ENCODE measurements at places on chromosomes 1 and 21. TPM values are rescaled to one million over a fixed set of nuclear protein-coding genes. Genes with fewer than 3 reads are reported as not detected.
A peak's percentile ranks its signal among the peaks of the same experiment; 100 is the strongest.

DNA sequence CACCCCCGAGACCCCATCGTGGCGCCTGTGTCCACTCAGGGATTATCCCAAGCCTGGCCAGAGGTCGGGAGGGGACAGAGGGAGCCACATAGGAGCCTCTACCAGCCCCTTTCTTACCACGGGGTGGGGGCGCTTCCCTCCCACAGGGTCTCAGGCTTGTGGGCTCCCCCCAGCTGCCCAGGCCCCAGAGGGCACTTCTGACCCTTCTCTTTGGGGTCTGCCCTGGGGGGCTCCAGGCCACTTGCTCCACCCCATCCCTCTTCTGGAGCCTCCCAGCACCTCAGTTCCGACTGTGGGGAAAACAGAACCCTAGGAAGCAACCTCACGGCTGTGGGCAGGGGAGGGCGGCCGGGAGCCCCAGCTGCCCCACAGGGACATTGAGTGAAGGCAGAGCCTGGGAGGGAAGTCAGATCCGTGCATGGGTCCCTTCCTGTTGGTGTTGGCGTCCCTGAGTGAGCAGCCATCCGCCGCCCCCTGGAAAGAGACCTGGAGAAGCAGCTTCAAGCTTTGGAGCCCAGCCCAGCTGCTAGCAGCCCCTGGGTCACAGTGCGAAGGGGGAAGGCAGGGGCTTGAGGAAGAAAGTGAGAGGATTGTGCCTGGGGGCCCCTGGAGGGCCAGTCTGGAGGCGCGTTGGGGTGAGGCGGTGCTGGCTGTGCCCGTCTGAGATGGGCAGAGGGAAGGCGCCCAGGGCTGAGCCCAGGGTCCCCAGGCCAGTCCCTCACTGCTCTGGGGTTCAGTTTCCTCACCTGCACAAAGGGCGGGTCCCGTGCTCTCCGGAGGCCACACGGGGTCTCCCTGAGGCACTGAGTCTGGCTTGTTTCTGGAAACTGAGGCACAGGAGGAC, 22.1 kb downstream of the RRP1 start:
- no peak for DNase-seq

DNA sequence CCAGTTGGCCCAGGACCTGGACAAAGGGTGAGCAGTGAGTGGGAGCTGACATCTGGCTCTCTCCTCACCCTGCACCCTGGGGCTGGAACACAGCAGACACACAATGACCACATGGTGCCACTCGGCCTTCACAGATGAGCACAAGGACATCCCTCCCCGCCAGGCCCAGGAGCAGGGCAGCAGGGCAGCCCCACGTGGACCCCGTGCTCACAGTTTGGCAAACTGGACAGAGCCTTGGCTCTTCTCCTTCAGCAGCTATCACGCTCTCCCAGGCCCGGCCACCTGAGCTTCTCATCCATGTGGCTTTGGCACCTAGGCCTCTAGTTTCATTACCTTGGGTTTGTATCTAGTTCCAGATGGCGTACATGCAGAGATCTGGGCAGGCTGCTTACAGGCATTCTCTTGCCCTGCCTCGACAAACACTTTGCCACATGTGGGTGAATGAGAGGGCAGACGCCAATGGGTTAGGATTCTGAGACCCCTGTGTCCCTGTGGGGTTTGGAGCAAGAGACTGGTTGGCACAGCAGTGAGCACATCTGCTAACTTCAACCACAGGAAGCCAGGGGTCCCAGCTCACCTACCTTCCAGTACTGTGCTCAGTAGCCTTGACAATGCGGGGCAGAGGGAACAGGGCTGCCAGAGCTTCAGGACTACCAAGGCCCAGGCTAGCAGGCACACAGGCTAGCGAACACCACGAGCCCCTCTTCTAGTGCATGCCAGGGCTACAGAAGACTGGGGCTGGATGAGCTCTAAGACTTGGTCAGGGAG, 3.4 kb upstream of the PTPRF start:
- DNase-seq: no peak

DNA sequence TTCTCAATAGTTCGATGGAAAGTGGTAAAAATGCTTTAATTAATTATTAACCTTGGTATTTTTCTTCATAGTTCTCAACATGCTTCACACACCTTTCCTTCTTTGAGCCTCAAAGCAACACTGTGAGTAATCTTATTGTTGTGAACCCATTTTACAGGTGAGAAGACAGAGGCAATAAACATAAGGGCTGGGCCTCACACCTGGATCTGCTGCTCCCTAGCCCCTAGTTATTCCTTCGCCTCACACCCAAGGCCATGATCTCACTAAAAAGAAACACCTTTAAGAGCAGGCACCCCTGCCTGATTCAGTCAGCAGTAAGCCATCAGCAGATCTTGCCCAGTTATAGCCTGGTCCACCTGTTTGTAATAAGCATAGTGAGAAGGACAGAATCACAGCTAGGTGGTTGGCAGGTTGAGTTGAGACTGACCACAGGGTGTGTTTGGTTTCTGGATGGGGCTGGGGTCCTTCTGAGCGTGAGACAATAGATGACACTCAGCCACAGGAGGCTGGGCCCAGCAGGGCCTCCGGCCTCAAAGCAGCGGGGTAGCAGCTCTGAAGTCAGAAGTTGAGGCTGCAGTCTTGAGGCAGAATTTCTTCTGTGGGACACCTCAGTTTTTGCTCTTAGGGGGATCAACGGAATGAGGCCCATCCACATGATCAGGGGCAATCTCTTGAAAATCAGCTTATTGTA, 203.9 kb downstream of the RHOU start:
- DNase-seq: no peak

GRCh38 chr21:32087447-32087846, 191.4 kb downstream of the MIS18A start:
- no peak for DNase-seq

- no peak for DNase-seq
Observed at GRCh38 chr1:32957017-32957416, 7.6 kb downstream of the RNF19B start.

The NGF gene
- 27.1 TPM for total RNA-seq

GRCh38 chr1:29563092-29563491, 326.8 kb downstream of the PTPRU start:
- DNase-seq: no peak

DNA sequence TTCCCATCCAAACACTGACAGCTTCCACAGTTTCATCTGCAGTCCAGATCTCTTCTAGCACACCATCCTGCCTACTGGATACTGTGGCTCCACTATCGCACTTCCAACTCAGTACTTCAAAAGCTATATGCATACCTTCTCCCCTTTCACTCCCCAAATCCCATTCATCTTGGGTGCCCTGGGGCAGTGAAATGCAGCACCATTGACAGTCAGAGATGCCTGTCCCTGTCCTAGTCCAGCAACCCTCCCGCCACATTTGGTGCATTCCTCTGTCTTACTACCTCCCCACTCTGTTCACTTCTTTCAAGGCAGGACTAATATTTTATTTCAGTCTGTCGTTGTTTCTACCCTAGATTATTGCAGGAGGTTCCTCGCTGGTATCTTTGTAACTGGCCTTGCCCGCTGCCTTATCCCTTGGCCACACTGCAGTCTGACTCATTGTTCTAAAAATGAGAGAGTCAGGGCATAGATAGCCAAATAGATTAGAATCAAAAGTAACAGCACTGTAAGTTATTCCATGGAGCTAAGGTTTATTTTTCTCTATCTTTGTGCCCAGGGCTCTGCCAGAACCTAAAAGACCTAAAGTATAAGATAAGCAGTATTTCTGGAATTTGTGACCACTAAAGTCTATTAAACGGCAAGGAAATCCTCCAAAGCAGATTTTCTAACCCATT, 96.7 kb downstream of the ESRRG start:
- peak; percentile 6 for DNase-seq

DNA sequence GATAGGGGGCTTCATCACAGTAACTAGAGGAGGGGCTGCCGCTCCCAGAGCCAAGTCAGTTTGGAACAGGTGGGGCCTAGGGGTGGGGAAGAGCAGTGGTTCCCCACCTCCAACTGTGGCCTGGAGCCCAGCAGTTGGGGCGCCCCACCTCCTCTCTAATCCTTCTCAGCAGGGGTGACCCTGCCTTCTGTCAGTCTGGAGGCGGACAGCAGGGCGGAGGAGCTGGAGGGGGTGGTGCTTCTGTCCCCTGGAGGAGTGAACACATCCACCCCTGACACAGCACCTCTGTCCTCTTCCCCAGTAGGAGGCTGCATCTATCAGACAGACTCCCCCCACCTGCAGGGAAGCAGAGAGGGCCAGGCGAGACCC, 73.8 kb downstream of the MRPL37 start:
- peak; percentile 59 for DNase-seq

The GJC2 gene
- total RNA-seq: 0.54 TPM

The PIGV gene
- 31.0 TPM for total RNA-seq

GRCh38 chr1:245026247-245026646, 128.5 kb upstream of the KIF26B start:
- no peak for DNase-seq

- no peak for DNase-seq
Observed at GRCh38 chr1:60149251-60149650, 75.7 kb upstream of the C1orf87 start.

GRCh38 chr1:112396653-112397471, 848 bp downstream of the CTTNBP2NL start:
- peak; percentile 49 for DNase-seq

- peak; percentile 17 for DNase-seq
Observed at GRCh38 chr1:1832166-1832565, 53.9 kb upstream of the NADK start.

The SLC27A3 gene
- total RNA-seq: 11.4 TPM

GRCh38 chr21:29232530-29233255, 66.0 kb upstream of the BACH1 start:
- DNase-seq: peak; percentile 85

GRCh38 chr1:26827106-26827604, 667 bp downstream of the ZDHHC18 start:
- no peak for DNase-seq

The KRTAP19-8 gene
- total RNA-seq: not detected

DNA sequence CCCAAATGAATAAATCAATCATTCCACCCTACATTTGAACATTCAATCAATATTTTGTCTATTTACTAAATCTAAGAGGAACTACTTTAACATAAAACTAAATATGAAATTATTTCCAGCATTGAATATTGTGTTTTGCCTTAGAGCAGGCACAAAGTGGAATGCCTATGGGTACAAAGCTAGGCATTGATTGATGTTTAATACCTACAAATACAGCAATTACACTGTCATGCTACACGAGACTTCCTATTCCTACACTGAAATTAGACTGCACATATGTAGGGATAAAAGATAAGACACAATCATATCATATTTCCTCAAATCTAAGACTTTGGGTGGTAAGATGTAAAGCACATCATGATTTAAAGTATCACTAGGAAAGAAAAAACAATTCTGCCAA, 12.9 kb upstream of the ERG start:
- DNase-seq: no peak

DNA sequence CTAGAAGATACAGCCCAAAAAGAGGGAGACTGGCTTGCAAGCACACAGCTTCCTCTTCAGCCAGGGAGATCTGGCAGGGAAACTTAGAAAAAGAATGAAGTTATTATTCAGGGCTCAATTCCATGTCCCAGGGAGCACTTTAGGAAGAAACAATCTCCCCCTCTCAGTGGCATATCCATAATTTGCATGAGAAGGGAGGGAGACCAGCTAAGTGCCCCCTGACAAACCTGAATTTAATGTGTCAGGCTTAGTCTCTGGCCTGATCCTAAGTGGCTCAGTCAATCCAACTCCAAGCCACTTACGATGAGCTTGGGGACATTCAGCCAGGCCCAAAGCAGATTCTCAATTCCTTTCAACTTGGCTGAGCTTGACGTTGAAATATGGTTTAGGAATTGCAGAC, 17.7 kb upstream of the KCND3 start:
- no peak for DNase-seq

The CDK18 gene
- total RNA-seq: not detected

DNA sequence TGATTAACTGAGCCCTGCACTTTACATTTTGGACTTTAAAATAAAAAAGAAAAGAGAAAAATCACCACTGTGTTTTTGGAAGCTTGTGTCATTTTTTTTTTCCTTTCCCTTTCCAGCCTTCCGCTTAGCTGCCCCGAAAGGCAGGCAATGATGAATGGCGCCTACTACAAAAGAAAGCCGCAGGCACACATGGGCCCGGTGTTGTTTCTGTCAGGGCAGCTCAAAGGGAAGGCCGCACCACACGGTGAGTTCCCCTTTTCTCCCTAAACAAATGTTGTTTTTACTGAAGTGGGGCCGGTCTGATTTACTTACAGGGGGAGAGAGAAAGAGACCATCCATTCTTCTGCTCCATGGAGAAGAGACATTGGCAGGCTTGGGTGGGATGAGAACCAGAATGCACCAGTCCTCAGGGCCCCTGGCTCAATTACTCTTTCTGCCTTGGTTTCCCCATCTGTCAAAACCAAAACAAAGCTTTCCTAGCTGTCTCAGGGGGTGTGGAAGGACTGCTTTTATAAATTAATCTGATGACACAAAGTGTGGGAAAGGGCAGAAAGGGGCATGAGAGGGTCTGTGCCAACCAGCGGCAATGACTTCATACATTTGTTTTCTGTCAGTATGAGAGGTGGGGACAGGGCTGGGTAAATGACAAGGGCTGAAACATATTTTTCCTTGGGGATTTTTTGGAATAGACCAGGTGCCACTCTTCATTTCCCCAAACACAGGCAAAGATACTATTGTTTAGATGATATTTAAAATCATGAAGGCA, 91.4 kb upstream of the PLXNA2 start:
- DNase-seq: no peak

GRCh38 chr1:221813887-221814286, 72.0 kb upstream of the DUSP10 start:
- no peak for DNase-seq

DNA sequence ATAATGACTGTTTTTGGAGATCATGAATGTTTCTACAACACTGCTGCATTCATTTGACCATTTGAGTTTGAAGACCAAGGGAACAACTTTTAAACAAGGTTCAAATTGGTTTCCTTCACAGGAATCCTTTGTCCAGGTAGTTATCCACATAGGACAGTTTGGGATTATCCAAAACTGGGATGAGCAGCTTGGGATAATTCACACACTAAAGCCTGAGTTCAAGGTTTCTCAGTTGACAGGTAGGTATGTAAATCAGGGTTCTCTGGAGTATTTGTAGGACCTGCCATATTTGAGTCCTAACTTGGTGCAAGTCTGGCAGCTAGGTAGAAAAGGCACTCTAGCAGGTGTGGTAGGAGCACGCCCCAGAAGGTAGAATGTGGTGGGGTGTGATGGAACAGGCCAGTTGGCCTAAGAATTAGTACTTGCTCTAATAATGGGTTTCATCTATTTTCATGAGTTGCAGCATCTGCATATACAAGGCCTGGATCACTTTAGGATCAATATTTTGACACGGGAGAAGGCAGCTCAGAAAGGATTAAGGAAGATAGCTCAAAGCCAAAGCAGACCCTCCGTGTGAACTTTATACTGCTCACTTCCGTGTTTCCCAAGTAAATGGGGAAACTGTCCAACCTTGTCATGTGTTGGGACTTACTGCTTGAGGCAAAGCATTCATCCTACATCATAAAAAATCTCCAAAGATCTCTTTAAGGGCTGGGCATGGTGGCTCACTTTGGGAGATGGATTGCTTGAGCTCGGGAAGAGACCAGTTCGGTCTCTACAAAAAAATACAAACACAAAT, 14.1 kb upstream of the RAB42 start:
- DNase-seq: no peak

The S100A10 gene
- 60.7 TPM for total RNA-seq

DNA sequence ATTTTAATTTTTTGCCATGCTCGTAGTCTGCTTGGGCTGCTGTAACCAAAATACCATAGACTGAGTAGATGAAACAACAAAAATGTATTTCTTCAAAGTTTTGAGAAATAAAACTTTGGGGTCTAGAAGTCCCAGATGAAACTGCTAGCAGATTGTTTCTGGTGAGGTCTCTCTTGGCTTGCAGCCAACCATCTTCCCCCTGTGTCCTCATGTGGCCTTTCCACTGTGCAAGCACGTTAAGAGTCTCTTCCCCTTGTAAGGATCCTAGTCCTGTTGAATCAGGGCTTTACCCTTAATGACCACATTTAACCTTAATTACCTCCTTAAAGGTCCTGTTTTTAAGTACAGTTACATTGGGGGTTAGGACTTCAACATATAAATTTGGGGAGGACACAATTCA, 86.6 kb downstream of the PTBP2 start:
- no peak for DNase-seq
